Stimulated activated CD8-positive, alpha-beta memory T cell treated with anti-CD3 and anti-CD28 coated beads, Interleukin-15, amount 100 ng/mL, for 1 hour (primary cell): ENCODE measurements at places on chromosomes 2 and 18.

GRCh38 chr2:223464071-223464470, 138.1 kb downstream of the SCG2 start:
- DNase-seq, result no peak

DNA sequence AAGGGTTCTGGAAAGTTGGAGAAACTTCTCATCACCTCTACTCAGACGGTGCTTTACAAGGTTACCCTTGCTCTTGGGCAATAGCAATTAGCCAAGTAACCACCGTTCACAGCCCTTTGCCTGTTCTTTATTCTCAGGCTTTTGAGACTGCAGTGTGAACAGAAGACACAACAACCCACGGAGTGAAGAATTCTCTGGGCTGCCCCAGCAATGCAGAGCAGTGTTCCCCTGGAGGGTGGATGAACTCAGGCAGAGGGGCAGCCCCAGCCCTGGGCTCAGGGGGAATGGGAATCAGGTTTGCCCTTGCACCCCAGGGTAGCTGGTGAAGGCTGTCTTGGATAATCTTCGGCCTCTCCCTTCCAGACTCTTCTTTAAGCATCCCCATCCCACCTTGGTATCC, 69.1 kb downstream of the MCFD2 start:
- DNase-seq, result no peak

GRCh38 chr2:149019768-149020167, 18.7 kb upstream of the LYPD6B start:
- no peak for DNase-seq

- no peak for DNase-seq
Measured at GRCh38 chr2:231160701-231161100, 35.9 kb upstream of the HTR2B start.

GRCh38 chr2:202418027-202418426, 41.9 kb downstream of the BMPR2 start:
- DNase-seq, result no peak

DNA sequence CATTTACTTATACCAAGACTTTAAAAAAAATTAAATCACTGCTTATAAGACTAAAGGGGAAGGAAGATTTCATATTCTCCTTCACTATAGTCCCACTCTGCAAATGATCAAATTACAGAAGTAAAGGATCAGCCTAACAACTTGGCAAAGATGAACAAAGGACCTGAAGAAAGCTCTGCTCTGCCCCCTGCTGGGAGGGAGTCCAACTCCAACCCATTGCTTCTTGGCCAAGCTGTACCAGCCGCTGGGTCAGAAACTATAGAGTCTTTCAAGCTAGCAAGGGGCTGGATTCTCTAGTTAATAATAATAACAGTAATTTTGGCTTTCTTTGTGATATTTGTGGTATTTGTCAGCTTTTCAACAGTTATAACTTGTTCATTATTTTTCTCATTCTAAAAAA, 927.0 kb upstream of the CRIM1 start:
- no peak for DNase-seq
